Muscle of back (tissue), 13 donors: ENCODE measurements at places on chromosomes 3 and 15.

DNA sequence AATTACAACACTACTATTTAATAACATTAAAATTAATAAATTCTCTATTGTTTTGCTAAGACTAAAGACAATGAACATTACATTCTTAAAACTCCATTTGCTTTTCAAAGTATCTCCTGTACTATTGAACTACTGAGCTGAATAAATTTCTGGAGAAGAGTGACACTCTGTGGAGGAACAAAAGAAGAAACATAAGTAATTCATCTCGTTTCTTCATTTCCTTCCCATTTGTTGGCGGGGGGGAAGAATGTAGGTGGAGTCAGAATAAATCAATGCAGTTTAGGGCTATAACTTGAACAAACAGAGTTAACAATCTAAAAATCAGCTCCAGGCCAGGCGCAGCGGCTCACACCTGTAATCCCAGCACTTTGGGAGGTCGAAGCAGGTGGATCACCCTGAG is 32.7 kb downstream of the EFHB start:
- DNase-seq, result no peak

DNA sequence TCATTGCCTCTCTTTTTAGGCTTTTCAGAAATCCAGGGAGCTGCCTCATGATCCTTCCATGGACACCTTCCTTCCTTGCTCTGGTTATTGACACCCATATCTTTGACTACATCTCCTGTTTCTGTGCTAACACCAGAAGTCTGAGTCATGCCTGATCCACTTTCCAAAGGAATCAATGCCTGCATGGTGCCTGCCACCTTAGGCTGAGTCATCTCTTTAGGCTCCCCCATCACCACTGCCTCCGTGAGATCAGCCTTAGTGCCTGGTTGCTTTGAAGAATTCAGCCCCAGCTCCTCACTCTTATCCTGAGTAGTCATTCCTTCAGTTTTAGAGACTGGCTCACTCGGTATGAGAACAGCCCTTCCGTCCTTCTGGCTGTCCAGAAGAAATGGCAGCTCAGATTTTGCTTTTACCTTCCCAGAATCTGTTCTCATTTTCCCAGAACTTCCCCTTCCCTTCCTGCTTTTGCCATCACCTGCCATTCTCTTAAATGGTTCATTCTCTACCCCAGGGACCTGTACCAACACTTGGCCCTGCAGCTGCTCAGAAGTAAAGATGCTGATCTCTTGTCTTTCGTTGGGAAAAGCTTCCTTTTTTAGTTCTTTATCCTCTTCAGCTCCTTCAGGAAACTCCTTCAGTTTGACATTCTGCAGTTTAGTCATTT is 105.3 kb downstream of the MAP4 start:
- no peak for DNase-seq

DNA sequence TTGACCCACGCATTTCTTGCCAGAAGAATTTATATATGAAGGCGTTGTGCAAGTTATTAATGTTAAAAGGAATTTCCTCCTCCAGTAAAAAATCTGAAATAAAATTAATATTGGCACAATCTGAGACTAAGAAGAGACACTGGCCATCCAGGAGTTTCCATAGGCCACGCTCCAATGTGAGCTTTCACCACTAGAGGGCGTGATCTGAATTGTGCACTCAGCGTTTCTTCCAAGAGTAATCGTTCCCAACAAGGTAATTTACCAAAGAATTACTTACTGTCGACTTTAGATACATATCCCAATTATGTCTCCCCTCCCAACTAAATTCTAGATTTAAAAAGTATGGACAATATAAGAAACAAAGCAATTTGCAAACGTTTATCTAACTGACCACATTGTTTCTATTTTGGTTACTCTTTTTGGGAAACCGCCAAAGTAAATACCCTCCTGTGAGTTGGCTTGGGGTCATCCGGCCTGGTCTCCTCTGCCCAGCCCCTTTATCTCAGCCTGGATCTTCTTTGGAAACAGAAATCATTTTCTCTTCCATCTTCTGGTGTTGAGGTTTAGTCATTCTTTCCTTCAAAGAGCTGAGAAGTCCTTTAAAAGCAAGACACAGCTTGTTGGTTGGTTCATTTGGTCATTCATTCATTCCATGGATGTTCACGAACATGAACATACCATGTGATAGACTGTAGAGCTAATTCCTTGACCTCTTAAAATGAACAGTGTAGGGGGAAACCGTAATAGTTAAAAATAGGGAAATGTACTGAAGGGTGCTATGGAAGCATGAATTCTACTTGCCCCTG is 26.2 kb downstream of the POLR2M start:
- DNase-seq, result peak; percentile 38

GRCh38 chr15:39613271-39613670 is 32.4 kb downstream of the THBS1 start:
- no peak for DNase-seq

DNA sequence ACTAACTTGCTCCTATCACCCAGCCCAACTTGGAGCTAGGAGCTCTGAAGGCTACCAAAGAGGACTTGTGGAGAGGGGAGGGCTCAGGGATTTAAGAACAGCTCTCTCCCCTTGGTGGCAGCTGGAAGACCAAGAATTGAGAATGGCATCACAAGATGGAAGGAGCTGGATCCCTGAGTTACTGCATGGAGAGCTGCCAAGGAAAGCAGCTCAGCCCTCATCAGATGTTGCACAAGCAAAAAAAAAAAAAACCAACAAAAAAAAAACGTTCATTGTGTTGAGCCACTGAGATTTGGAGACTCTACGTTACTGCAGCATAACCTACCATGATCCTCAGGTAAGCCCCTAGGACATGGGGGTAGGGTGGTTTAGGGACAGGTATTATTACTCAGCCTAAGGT is 41.0 kb downstream of the ITGB5 start:
- no peak for DNase-seq

GRCh38 chr3:53740956-53741355 is 105.3 kb downstream of the CHDH start:
- no peak for DNase-seq

- no peak for DNase-seq
These were observed 8.9 kb upstream of the FURIN start for GRCh38 chr15:90859234-90860131.

- DNase-seq, result no peak
These were observed 2.8 kb upstream of the CSPG5 start for GRCh38 chr3:47581422-47581821.

DNA sequence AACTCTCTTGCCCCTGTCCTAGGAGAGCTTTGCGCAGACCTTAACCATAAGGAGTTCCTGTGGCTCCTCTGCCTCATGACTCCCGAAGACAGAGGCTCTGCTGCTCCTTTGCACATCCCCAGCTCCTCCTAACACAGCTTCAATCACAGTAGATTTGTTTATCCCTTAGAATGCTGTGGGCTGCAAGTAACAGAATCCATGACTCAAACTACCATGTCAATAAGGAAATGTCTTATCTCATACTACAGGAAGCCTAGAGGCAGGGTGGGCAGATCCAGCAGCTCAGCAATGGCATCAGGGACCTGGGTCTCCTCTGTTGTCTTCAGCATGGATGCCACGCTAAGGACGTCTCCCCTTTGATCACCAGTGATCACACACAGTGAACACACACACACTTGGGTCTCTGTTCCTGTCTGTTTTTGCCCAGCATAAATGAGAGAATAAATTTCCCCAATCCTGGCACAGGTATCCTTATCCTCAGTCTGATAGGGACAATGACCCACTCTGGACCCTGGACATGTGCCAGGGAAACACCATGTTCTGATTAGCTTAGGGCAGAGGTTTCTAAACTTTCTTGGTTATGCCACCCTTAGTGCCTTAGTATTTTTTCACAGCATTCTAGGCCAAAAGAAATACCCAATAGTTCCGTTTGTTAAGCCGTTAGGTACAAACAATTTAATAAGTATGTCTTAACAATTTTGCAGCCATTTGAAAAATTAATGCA is 46.1 kb upstream of the MRPS22 start:
- DNase-seq, result no peak

GRCh38 chr3:79005084-79005483 is 762.7 kb downstream of the ROBO1 start:
- DNase-seq, result no peak

DNA sequence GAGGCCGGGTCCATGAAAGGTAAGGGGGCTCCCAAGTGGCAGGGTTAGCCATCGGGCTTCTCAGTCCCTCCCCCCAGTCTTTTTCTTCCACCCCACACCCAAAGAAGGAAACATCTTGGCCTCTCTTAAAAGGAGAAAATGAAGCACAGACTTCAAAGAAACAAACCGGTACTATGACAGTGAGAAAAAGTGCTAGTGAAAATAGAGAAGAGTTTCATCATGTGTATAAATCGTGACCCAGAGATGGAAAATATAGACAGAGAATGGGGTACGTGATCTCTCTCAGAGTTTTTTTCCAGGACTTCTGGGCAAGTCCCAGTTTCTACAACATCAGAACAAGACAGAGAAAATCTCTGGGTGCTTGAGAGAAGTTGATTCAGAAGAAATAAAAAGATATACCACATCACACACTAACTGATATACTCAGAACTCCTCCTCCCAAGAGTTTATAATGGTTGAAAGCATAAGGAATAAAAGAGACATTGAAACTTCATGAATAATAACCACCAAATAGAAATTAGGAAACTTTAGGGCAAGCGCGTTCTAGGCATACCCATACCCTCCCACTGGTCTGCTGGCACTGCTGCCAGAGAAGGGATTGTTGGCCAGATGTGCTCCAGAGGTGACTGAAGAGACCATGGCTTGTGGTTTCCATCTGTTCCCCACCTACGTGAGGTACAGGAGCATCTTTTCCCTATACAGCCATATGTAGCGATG is 318.9 kb upstream of the CHRM5 start:
- DNase-seq, result no peak

- DNase-seq, result peak; percentile 82
These were observed 136.7 kb upstream of the TLE3 start for GRCh38 chr15:70234256-70234905.

DNA sequence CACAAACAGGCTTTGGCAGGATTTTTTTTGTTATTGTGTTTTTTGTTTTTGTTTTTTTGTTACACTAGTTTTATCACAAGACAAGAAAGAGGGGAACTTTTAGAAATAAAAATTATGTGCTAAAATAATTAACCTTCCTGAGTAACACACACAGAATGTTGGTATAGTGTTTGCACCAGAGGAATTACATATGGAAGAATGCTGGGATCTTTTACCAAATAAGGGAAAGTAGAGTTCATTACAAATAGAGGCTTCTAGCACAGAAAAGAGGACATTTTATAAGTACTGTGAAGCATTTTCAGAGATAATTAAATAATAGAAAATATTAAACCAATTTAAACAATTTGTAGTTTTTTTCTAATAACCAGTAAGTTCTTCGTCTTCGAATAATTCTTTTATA is 116.0 kb downstream of the IGF1R start:
- DNase-seq, result no peak

- no peak for DNase-seq
These were observed 138.1 kb downstream of the MAP2K5 start for GRCh38 chr15:67680641-67681040.

GRCh38 chr3:139534455-139534812 is 5.1 kb downstream of the RBP1 start:
- DNase-seq, result peak; percentile 64

DNA sequence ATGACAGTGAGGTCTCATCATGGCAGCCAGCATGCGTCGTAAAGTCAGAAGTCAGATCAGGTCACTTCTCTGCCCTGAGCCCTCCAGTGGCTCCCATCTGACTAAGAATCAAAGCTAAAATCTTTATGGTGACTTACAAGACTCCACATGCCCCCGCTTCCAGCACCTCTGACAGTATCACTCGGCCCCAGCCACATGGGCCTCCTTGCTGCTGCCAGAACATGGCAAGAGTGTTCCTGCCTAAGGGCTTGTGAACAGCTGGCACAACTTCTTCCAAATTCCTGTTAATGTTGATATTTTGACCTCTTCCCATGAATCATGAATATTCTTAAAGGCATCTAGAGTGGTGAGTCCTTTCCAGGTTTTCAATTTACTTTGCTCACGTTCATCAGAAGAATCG is 20.5 kb downstream of the POLR2M start:
- DNase-seq, result no peak

GRCh38 chr3:123388811-123389627 is 59.9 kb downstream of the ADCY5 start:
- DNase-seq, result no peak

DNA sequence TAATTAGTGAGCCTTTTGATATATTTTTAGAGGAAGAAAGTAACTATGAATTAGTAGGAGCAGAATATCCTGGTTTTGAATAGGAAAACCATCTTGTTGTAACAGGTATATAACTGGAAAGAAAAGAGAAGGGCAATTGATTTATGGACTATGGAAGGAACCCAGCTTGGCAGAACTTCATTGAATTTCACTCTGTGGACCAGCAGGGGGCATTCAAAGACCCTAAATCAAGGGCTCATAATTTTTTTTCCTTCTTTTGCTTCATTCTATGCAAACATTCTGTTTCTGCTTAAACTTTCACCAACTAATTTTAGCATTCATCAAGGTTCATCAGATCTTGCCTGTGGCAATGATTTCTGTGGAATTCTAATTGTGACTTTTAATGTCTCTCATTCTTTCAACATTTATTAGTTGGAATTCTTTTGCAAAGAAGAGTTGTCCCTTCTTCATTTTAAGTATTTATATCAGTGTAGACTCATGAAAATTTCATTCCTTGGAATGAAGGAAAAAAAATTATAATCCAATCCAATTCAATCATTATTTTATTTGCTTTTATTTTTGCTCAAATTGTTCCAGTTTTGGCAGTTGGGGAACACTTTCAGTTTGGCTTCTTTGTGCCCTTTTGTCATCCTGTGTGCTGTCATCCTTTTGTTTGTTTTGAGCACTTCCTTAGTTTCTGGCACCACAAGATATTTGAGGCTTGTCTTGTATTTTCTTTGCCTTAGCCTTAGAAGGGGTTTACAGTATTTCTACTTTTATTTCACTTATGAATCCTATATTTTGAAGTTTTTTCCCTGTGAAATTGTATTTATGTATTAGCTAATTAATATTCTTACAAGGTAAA is 30.4 kb downstream of the NXPE3 start:
- DNase-seq, result no peak

- DNase-seq, result peak; percentile 91
These were observed 134.7 kb downstream of the TPRA1 start for GRCh38 chr3:127455541-127456450.

DNA sequence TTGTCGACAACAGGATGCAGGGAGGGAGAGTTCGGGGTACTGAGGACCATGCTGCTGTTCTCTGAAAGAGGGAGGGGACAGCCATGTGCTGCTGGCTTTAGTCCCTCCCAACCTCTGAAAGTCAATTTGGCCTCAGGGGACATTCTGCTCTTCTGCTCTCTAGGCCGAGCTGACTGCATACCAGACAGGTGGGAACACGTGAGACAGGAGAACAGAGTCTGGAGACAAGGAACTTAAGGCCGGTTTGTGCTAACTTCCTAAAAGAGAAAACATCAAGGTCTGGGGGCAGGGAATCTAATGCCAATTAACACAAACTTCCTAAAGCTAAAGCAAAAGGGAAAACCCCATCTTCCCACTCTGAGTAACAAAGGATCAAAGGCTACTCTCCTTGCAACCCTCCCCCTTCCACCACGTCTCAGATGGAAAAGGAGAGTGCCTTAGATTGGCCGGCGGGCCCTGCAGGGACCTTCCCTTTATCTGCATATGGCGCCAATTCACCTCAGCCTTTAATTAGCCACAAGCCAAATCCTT is 41.0 kb downstream of the SLCO2A1 start:
- no peak for DNase-seq

GRCh38 chr15:47820057-47820746 is 102.9 kb downstream of the SEMA6D start:
- DNase-seq, result peak; percentile 17
